Stimulated activated CD8-positive, alpha-beta memory T cell treated with anti-CD3 and anti-CD28 coated beads, Interleukin-12 subunit alpha, Interleukin-12 subunit beta, amount 100 ng/mL, for 4 hours (primary cell): ENCODE measurements at places on chromosomes 2 and 18.

GRCh38 chr2:230798769-230799399 is 65.9 kb upstream of the ITM2C start:
- DNase-seq: no peak

DNA sequence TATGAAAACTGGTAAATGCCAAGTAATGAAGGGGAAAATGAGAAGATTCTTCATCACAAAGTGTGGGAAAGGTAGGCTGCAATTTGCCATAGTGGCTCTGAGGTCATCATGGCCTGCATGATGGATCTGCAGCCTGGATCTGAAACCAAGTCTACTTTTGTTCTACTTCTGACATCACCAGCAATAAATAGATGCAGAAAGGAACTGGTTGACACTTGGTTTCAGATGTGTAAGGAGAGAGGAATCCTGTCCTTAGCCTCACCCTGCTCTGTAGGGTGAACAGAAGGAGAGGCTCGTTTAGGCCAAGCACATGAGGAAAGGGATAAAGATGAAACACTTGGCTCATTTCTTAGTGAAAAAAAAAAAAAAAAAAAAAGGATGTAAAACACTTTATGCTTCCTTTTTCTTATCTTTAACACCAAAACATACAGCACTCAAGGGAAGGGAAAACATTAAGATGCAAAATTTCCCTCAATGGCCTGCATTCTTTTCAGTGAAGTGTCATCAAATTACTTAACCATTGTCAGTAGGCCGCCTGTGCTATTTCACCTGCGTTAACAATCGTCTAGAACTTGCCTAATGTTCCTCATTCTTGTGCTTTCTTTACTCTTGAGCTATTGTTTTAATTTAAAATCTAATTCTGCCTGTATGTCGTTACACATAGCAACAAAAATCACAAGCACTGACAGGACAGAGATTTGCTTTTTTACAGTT is 3.9 kb downstream of the NEB start:
- no peak for DNase-seq

- DNase-seq: no peak
These were observed 77.3 kb downstream of the SPHKAP start for GRCh38 chr2:228104215-228104614.

- DNase-seq: no peak
These were observed 115.6 kb upstream of the AGAP1 start for GRCh38 chr2:235378246-235378645.

GRCh38 chr2:76187415-76187814 is 476.7 kb upstream of the GCFC2 start:
- DNase-seq: no peak

DNA sequence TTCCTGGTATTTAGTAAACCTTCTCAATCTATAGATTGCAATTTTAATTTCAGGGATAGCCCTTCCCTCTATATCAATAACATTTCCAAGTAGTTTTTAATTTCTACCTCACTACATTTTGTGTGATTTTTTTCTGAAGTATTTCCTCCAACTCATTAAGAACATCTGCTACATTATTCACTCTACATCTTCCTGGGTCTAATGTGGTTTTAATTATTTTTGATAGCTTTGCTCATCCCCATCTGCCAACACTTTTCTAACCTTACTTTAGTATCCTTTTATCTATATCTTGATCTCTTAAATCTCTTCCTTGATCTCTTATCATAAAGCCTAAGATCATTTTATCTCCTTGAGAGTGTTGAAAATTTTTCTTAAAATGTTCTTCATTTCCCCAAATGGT is 278.3 kb upstream of the CYP26B1 start:
- DNase-seq: no peak

DNA sequence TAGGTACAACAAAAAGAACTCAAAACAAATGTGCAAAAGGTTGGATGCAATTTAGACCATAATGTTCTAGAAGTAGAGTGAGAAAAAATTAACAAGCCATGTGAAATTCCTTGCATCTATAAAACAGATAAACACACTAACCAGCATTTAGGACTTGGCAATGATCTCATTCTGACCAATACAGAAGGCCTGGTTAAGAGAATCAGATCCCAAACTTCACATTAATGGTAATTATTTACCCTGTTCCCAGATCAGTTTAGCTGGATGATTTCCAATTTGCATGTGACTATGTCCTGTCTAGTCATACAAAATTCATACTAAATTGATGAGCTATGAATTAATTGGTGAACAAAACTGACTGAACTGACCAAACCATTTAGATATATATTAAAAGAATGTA is 98.4 kb upstream of the FIGN start:
- no peak for DNase-seq

DNA sequence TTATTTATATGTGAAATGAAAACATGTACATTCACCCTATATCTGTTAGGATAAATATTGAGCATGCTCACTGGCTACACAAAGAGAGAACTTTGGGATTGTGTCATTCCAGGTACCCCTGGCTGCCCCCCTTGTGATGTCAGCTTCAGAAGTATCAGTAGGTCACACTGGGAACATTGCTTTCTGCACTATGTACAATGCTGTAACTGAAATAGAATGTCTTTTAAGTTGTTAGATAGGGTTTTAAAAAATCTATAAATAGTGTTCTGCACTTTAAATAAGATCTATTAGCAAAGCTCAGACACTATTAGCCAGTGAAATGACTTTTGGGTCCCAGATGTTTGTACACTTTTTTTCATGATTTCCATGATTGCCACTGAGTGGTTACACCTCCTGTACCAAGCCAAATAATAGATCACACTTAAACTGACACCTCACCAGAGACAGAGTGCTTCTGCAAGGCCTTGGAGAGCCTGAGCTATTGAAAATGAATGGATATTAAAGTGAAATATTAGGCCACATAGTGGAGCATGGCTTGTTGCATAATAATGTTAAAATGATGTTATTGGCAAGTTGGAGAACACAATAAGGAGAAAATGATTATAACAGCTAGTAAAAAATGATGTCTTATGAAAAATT is 297.0 kb upstream of the NXPH2 start:
- DNase-seq: no peak

DNA sequence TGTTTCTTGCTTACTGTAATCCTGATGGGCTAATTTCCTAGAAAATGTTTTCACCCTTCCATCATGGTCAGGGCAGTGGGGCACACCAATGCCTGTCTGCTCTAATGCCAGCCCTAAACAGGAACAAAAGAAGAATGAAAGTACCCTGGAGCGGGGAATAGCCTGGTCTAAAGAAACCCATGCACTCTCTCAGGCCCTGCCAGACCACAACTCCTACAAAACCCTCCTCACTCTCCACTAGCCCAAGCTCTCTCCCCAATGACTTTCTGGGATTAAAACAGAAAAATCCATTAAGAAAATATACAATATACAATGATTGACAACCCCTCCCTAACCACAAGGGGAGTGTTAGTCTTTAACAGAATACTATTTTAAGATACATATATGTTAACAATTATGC is 67.6 kb downstream of the AAK1 start:
- no peak for DNase-seq

DNA sequence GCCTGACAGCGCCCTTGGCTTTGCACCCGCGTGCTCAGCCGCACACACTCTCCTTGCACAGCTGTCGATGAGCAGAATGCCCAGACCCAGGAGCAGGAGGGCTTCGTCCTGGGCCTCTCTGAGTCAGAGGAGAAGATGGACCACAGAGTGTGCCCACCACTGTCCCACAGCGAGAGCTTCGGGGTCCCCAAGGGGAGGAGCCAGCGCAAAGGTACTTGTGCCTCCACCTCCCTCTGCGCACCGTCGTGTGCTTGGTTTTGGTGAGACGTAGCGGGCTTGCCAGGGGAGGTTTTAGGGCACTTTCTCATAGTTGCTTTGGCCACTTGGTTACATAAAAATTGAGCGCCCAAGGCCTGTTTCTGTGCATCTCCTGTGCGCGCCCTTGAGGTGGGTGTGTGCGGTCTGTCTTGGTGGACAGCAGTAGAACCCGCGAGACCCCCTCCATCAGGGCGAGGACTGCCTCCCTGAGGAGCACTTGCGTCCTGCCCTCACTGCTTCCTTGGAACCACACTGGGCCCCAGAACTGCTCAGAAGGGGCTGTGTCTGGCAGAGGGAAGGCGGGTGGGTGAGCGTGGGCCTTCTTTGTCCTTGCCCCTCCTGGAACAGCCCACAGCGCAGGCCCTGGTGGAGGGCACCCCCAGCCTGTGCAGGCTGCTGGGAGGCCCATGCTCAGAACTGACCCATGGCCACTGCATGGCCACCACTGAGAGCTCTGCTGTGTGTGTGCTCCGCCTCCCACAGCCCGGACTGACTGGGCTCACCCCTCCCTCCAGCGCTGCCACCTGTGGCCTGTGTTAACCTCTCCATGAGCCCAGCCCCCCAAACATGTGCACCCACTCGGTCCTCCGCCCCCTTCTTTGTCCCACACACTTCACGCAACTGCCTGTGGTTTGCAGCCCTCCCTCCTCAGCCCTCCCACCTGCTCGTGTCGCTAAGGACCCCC is 95.9 kb downstream of the DGKD start:
- no peak for DNase-seq
